ENCODE measurements at places on chromosomes 16 and 17.

GRCh38 chr17:43655693-43656255, 5.9 kb downstream of the MEOX1 start:
- no peak for DNase-seq

GRCh38 chr16:29730649-29731048, 15.1 kb downstream of the C16orf54 start:
- no peak for DNase-seq

GRCh38 chr16:10834130-10834529, 15.5 kb upstream of the TVP23A start:
- DNase-seq: no peak

DNA sequence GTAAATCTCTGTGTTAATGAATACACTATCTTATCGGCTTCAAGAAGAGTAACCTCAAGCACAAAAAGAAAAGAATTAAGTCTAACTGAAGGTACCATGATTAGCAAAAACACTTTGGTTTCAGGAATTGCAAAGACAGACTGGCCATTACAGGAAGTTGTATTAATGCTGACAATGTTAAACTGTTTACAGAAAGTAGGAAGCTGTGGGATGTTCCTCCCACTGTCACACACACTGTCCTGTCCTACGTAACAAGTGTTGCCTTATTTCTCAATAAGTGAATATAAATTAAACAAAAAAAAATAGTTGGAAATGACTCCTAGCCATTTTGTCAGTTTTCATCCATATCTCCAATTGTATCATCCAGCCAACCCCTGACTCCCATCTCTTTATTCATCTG, 8.6 kb downstream of the GNA13 start:
- DNase-seq: no peak

DNA sequence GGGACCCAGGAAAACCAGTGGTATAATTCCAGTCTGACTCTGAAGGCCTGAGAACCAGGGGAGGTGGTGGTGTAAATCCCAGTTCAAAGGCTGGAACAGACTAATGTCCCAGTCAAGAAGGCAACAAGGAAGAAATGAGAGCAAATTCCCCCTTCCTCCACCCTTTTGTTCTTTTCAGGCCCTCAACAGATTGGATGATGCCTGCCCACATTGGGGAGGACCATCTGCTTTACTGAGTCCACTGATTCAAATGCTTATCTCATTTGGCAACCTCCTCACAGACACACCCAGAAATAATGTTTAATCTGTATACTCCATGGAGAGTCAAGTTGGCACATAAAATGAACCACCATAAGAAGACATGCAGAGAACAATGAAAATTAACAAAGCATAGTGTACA, 61.9 kb upstream of the CRYM start:
- DNase-seq: no peak

- DNase-seq: no peak
Measured at GRCh38 chr16:471353-472198, 46.1 kb downstream of the RAB11FIP3 start.

GRCh38 chr16:72809446-72809845, 238.5 kb downstream of the ZFHX3 start:
- DNase-seq: no peak

DNA sequence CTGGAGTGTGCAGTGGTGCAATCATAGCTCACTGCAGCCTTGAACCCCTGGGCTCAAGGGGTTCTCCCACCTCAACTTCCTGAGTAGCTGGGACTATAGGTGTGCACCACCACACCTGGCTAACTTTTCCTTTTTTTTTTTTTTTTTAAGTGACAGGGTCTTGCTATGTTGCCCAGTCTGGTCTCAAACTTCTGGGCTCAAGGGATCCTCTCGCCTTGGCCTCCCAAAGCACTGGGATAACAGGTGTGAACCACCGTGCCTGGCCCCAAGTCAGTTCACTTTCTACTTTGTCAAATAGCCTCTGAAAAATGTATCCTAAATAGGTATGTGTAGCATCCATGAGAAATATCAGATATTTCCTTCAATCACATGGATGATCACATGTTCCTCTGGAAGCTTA, 9.9 kb upstream of the NFAT5 start:
- no peak for DNase-seq

DNA sequence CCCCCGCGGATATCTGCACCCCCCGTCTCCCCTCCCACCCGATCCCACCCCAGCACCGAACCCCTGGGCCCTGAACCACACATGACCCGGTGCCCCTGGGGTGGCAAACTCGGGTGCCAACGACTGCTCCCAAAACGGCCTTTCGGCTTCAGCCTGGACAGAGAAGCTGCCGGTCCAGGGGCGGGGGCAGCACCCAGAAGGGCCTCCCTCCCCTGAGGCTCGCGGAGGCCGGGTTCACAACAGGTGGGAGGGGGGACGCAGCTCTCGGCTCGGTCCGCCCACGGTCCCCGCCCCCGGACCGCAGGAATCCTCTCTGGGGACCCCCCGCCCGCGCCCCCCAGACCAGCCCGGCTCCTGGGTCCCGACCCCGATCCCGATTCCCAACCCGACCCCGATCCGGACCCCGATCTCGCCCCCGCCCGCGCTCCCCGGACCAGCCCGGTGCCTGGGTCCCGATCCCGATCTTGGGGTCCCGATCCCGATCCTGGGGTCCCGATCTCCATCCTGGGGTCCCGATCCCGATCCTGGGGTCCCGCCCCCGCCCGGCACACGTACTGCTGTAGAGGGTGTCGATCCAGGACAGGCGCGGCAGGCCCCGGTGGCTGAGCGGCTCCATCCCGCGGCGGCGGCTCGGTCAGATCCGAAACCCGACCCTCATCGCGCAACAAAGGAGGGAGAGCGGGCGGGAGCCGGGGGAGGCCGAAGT, 516 bp downstream of the ABR start:
- DNase-seq: no peak

DNA sequence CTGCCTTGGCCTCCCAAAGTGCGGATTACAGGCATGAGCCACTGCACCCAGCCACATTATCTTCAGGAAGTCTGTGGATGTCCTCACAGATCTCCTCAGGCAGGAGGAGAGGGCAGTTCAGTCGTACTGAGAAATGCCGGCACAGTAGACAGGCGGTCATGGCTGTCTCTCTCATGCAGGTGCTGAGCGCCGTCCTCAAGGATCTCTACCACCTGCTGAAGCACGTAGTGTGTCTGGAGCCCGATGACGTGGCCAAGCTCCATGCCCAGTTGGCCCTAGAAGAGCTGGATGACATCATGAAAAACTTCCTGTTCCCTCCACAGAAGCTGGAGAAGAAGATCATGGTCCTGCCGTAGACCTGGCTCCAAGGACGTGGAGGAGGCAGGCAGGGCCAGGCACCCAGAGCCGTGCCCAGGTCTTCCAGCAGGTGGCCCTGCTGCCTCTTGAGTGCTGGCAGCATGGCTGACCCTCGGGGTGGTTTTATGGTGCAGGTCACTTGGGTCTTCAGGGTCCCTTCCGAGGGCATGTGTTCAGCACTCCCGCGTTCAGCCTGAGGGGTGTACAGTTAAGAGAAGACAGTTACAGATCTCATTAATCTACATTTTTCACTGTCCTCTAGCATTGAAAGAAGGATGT, 22.0 kb upstream of the HAS3 start:
- DNase-seq: no peak

DNA sequence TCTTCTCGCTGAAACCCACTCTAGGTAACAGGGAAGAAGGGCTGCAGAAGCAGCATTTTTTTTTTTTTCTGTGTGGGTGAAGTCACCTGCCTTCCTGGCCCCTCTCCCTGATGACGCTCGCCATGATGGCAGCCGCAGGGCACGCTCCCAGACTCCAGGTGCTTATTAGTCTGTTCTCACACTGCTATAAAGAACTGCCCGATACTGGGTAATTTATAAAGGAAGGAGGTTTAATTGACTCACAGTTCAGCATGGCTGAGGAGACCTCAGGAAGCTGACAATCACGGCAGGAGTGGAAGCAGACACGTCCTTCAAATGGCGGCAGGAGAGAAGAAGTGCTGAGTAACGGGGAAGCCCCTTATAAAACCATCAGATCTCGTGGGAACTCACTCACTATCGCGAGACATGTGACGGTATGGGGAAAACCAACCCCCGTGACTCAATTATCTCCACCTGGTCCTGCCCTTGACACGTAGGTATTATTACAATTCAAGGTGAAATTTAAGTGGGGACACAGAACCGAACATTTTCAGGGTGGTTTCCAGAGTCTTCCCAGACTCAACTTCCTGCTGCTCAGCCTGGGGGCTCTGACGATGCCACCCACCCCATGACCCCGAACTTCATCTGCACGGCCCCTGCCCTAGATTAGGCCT, 34.9 kb upstream of the NLRP1 start:
- no peak for DNase-seq

DNA sequence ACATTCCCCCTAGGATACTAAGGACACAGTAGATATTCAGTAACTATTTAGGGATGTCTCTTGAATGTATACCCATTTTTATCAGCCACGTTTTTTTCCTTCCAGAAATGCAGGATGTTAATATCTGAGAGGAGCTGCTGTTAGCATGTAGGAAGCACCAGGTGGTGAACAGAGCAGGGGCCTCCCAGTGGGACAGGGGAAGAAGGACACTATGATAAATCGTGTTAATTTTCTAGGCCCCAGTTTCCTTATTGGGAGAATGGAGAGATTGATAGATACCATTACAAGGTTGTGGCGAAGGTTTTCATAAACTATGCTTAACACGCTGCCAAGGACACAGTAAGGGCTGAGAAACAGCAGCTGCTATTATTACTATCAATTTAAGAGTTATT, 45.4 kb downstream of the PRSS54 start:
- DNase-seq: no peak

Measured in DND-41 (cell line).